Stromal cell of bone marrow (primary cell): ENCODE measurements at places on chromosomes 3 and 15.
A peak's percentile ranks its signal among the peaks of the same experiment; 100 is the strongest.

GRCh38 chr3:38579141-38579540 is 70.3 kb downstream of the SCN5A start:
- no peak for DNase-seq

- DNase-seq = no peak
Observed at GRCh38 chr15:91857772-91858171, 4.3 kb downstream of the SLCO3A1 start.

DNA sequence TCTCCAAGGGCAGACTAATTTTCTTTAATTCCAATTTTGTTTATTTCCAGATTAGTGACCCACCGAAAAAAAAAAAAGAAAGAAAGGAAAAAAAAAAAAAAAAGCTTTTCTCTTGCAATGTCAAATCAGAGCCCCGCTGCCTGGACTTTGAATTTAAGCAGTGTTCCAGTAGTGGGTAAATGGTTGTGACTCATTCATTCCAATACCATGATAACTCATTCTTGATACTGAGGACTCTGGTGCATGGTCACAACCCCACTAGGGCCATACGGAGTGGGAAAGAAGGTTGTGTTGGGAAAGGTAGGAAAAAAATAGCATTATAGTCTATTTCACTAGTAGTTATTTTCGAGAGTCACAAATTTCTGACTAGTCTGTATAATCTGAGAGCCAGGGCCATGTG is 59.1 kb upstream of the COL8A1 start:
- DNase-seq = peak; percentile 60

- no peak for DNase-seq
Observed at GRCh38 chr3:158753854-158754253, 21.6 kb upstream of the RARRES1 start.

GRCh38 chr3:123586131-123586530 is 1.3 kb upstream of the HACD2 start:
- no peak for DNase-seq

- DNase-seq = no peak
Observed at GRCh38 chr15:23616536-23616935, 31.1 kb downstream of the MAGEL2 start.

DNA sequence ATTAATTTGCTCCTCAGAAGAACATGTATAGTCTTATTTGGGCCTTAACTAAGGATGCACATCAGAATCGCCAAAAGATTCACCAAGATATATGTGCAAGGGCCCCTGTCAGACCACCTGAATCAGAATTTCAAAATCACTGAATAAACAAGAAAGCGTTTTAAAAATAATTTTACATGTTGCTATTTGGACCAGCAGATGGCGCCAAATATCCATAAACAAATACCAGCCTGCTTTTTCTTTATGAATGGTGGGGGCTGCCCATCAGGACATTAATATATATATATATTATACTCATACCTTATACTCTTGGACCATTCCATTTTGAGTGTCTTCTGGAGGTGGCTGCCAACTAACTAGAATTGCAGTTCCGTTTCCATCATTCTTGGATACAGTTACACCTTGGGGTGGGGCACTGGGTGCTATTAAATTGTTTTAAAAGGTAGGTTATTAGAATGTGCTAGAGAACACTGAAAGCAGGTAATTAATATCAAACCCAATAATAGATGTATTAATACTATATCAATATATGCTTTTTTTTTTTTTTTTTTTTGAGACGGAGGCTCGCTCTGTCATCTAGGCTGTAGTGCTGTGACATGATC is 1108.3 kb downstream of the ROBO1 start:
- DNase-seq = peak; percentile 13

- DNase-seq = no peak
Observed at GRCh38 chr15:70866982-70867641, 13.2 kb upstream of the LARP6 start.

- no peak for DNase-seq
Observed at GRCh38 chr3:170593634-170594033, 7.8 kb upstream of the SLC7A14 start.

DNA sequence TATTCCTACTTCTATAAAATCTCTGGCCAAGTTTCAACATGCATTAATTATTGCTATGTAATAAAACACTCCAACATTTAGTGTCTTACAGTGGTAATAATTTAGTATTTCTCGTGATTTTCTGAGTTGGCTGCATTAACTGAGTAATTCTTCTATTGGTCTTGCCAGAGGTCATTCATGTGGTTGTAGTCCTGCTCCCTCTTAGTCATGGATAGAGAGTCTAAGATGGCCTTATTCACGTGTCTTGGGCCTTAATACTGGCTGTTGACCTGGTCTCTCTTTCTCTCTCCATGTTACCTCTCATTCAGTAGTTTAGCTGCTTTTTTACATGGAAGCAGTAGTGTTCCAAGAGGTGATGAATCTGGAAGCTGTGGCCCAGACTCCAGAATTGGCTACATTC is 140.1 kb upstream of the ZBTB20 start:
- DNase-seq = no peak

GRCh38 chr3:55660642-55661041 is 173.5 kb upstream of the WNT5A start:
- no peak for DNase-seq

- DNase-seq = no peak
Observed at GRCh38 chr3:13637953-13638352, 89.0 kb downstream of the FBLN2 start.

GRCh38 chr15:25178835-25179672 is 224.3 kb downstream of the SNRPN start:
- no peak for DNase-seq

- DNase-seq = no peak
Observed at GRCh38 chr3:126524429-126524988, 554 bp downstream of the CHST13 start.

GRCh38 chr3:159785273-159785708 is 203.3 kb upstream of the IL12A start:
- no peak for DNase-seq

DNA sequence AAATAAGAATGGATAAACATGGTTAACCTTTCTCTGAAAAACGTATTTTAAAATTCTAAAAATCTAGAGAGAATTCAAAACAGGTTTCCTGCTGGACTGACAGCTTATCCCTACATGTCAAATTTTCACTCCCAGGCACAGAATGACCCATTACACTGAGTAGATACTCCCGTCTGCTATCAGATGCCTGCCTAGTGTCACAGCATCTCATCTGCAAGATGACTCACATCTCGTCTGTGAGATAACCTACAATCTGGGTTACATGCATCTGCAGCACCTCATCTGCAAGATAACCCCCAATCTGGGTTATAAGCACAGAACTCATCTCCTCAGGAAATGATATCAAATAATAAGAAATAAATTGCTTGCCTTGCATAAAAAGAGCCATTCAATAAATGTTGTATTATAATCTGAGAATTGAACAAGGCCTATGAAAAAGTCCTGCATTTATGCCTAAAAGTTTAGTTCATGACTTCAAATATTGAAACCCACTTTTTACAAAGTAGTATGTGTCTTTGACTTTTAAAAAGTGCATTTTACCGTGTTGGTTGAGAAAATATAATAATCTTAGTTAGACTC is 188.3 kb upstream of the THBS1 start:
- no peak for DNase-seq

- DNase-seq = no peak
Observed at GRCh38 chr3:13655061-13655913, 106.4 kb downstream of the FBLN2 start.

DNA sequence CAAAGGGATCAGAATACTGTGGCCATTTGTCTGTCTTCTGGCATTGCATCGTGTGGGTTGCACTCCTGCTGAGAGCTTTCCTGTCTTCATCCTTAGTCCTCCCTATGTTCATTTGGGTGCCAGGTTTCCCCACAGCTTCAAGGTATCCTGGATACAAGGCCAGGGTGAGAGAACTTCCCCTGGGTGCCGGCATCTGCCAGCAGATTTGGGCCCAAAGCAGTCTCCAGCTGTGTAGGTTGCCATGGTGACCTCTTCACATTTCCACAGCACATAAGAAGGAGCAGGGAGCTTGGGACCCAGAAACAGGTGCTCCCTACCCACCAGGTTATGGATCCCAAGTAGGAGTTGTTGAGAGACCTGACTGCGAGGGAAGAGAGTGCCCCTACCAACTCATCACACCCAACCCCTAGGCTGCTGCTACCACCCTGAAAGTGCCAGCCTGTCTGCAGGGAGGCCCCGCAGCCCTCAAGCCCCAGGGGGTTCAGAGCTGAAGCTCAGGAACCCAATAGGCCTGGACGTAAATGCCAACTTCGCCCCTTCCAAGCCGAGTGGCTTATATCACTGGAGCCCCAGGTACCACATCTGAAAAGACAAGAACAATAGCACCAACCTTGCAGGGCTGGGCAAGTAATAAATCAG is 19.9 kb downstream of the TTC21A start:
- DNase-seq = no peak

DNA sequence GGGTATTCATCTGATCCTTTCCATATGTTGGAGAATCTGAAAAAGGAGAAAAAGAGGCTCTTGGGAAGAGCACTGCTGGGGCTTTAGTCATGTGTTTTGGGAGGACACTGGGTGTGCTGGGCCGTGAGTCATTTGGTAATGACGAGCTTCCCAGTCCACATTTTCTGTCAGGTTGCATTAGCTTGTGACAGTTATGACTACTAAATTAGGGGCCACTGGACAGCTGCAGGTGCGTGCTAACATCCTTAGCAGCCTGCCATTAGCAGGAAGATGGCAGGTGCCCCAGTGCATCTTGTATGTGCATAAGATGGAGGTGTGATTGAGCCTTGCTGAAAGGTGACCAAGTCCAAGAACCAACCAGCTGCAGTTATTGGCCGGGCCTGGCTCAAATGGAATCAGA is 242.4 kb downstream of the RYR3 start:
- no peak for DNase-seq

DNA sequence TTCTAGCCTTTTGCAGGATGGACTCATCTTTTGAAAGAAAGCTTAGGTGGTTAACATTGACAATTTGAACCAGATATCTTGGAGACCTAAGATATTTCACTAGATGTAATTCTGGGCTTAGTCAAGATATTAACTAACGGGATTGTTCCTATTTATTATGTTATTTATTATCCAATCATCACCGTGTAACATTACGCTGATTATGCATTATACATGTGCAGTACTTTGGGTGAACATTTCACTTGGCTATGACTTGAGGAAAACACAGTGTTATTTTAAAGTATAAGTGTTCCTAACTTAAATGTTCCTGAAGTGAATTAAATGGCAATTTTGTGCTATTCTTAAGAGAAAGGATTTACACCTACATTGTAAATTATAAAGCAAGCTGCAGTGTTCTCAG is 574.5 kb upstream of the KCNMB2 start:
- no peak for DNase-seq

GRCh38 chr3:13873818-13874217 is 6.1 kb downstream of the WNT7A start:
- no peak for DNase-seq

GRCh38 chr15:94480289-94480834 is 249.0 kb downstream of the MCTP2 start:
- DNase-seq = no peak

GRCh38 chr15:44882499-44882968 is 74.0 kb upstream of the TERB2 start:
- DNase-seq = no peak

DNA sequence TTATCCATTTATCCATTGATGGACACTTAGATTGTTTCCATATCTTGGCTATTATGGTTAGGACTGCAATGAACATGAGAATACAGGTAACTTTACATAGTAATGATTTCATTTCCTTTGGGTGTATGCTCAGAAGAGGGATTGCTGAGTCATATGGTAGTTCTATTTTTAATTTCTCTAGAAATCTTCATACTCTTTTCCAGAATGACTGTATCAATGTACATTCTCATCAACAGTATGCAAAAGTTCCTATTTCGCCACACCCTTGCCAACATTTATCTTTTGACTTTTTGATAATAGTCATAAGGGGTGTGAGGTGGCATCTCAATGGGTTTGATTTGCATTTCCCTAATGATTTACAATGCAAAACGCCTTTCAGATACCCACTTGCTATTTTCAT is 6.2 kb upstream of the NIPA1 start:
- DNase-seq = no peak

DNA sequence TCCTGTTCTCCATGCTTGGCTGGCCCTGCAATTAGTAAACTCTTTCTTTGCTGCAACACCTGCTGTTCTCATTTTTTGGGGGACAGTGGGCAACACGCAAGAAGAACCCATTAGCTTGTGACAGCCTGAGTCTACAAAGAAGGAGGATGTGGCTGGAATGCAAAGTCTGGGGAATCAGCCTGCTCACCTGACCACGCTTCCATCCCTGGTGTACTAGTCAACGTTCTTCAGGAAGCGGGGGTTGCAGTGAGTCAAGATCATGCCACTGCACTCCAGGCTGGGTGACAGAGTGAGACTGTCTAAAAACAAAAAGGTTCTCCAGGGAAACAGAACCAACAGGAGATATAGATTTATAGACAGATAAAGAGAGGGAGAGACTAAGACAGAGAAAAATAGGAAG is 27.7 kb upstream of the KBTBD12 start:
- DNase-seq = no peak

- DNase-seq = no peak
Observed at GRCh38 chr3:9681723-9682081, 21.9 kb upstream of the CPNE9 start.

GRCh38 chr3:38587548-38588131 is 61.8 kb downstream of the SCN5A start:
- DNase-seq = no peak

GRCh38 chr3:58707390-58707930 is 40.9 kb upstream of the FAM3D start:
- DNase-seq = no peak

- DNase-seq = peak; percentile 22
Observed at GRCh38 chr3:136621628-136622027, 130.6 kb downstream of the STAG1 start.

- DNase-seq = no peak
Observed at GRCh38 chr15:62241135-62241770, 76.2 kb upstream of the C2CD4B start.

- no peak for DNase-seq
Observed at GRCh38 chr15:89442671-89443307, 53.6 kb downstream of the RHCG start.

GRCh38 chr3:178880274-178880673 is 191.3 kb downstream of the ZMAT3 start:
- DNase-seq = no peak

- DNase-seq = no peak
Observed at GRCh38 chr3:67875858-67876257, 221.4 kb upstream of the SUCLG2 start.

GRCh38 chr15:78182821-78183220 is 33.7 kb downstream of the IDH3A start:
- no peak for DNase-seq

DNA sequence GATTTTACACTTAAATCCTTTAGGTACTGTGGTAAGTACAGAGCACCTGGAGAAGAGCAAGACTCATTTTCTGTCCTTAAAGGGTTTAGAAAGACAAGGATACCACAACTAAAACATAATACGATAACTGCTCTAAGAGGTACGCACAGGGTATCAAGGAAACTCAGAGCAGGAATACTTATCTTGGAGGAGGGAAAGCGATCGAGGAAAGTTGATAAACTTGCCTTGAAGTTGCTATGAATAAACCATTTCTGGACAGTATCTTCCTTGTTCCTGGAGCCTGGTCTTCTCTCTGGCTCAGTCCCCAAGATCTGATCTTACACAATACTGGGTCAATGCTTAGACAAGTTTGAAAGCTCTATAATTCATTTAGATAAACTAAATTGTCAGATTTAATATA is 17.6 kb upstream of the GATM start:
- no peak for DNase-seq
